Activated T-cell treated with anti-CD3 and anti-CD28 coated beads, Interleukin-2, amount 50 U/mL, for 72 hours (primary cell): ENCODE measurements at places on chromosomes 5 and 9. TPM values are rescaled to one million over a fixed set of nuclear protein-coding genes. Genes with fewer than 3 reads are reported as not detected.

Gene ABO
- total RNA-seq: not detected

Gene TNFSF15
- 0.19 TPM for total RNA-seq

Gene GDNF
- total RNA-seq: not detected

Gene SYNPO
- total RNA-seq: 0.30 TPM

Gene DDX4
- 1.1 TPM for total RNA-seq

Gene SOWAHA
- total RNA-seq: not detected

Gene PLCXD3
- total RNA-seq: not detected

Gene PCDHGB4
- total RNA-seq: not detected

Gene ENTR1
- total RNA-seq: 70.6 TPM

Gene CCDC171
- 4.9 TPM for total RNA-seq

GRCh38 chr9:107213561-107214028, 69.5 kb upstream of the RAD23B start:
- H3K27me3 ChIP-seq: peaks cover 32% of the 10 kb centered on the region
- no peaks in the 10 kb centered on the region for H3K36me3 ChIP-seq
- H3K4me3 ChIP-seq: peak overlapping the region; percentile 47
- H3K4me1 ChIP-seq: peaks cover 14% of the 10 kb centered on the region
- no peak overlapping the region for H3K27ac ChIP-seq
- DNase-seq: peak; percentile 51

- H3K4me3 ChIP-seq: no peak overlapping the region
- no peaks in the 10 kb centered on the region for H3K36me3 ChIP-seq
- no peak for DNase-seq
These were observed 72.4 kb downstream of the UGCG start for GRCh38 chr9:111969061-111969460.

DNA sequence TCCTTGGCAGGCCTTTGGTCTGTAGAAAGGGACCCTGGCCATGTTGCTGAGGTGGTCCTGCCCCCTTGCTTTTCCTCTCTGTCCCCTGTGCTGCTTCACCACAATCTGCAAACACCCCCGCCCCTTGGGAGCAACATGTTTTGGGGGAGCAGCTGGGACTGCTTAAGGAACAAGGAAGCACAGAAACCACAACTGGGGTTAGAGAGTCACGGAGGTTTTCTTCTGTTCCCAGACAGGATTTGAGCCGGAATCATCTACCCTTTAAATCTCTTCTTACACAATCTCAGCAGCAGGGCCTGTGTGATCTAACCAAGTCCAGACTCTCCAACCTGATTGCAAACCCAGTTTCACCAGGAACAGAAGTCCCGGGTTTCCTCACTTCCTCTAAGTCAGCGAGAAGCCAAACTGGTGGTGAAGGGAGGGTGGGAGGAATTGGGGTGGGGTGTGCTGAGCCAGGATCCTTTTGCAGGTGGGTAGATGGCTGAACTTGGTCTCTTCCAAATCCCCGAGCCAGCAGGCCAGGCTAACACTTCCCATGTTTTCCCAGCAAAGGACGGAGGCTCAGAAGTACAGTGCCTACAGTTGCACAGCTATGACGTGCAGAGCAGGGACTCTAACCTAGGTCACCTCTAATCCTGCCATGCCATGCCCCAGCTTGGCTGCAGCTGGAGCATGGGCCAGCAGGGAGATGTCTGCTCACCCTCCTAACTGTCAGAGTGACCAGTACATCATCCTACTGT, 25.0 kb downstream of the SH3PXD2B start:
- H3K27ac ChIP-seq: no peak overlapping the region
- no peaks in the 10 kb centered on the region for H3K36me3 ChIP-seq
- peaks cover 29% of the 10 kb centered on the region for H3K27me3 ChIP-seq
- H3K4me3 ChIP-seq: no peak overlapping the region

GRCh38 chr5:86862093-86862492, 244.4 kb downstream of the COX7C start:
- H3K27me3 ChIP-seq: peaks cover 21% of the 10 kb centered on the region
- H3K4me1 ChIP-seq: no peaks in the 10 kb centered on the region
- H3K36me3 ChIP-seq: no peaks in the 10 kb centered on the region

- H3K27me3 ChIP-seq: no peaks in the 10 kb centered on the region
- H3K4me3 ChIP-seq: no peak overlapping the region
- no peak overlapping the region for H3K27ac ChIP-seq
- H3K36me3 ChIP-seq: no peaks in the 10 kb centered on the region
These were observed 31.1 kb downstream of the SLC24A2 start for GRCh38 chr9:19757745-19758144.

DNA sequence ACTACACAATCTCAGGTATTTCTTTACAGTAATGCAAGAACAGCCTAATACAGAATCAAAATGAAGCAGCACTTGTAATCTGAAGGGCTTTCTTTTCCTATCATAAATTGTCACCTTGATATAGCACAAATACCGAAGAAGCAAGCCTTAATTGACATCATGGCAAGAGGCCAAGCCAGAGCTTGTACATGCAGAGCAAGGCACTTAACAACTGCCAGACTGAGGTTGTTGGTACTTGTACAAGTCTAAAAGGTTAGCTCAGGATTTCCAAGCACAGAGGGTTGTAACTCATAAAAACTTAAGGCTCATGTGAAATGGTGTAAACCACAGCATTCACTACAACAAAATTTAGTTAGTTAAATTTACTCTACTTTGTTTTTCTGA, 158.8 kb upstream of the SPEF2 start:
- peaks cover 17% of the 10 kb centered on the region for H3K27me3 ChIP-seq
- peaks cover 2% of the 10 kb centered on the region for H3K36me3 ChIP-seq
- no peaks in the 10 kb centered on the region for H3K4me1 ChIP-seq
- DNase-seq: no peak

GRCh38 chr5:79201206-79201605, 34.7 kb upstream of the JMY start:
- H3K27me3 ChIP-seq: no peaks in the 10 kb centered on the region
- H3K36me3 ChIP-seq: no peaks in the 10 kb centered on the region
- no peaks in the 10 kb centered on the region for H3K4me1 ChIP-seq
- no peak for DNase-seq

DNA sequence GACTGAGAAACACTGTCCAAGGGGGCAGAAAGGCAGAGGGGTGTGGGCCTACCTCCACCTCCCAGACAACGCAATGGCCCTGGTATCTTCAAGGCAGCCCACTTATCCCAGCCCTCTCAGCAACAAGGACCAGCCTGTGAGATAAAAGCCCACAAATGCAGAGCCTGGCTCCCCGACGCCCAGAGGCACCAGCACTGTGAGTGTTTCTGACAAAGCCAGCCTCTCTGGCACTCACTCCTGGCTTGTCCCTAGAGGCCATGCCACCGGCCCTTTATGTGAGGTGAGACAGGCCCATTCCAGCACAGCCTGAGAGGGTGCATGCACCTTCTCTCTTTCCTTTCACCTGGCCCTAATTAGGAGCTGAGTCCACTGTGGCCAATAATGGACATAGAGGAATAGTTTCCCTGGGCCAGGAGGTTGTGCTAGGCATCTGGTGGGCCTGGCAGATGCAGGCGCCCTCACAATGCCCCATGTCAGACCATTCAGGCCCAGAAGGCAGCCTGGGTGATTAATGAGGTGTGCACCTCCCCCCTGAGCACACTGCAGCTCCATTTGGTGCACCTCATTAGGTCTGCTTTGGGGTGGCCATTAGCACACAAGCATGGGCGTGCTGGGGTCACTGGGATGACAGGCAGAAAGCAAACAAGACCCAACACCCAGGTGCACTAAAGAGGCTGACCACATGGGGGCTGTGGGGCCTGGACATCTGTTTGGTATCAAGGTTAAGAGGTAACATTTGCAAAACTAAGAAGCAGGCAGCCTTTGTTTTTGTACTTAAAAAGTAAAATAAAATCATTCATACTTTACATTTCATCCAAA, 176.0 kb downstream of the MED10 start:
- H3K36me3 ChIP-seq: no peaks in the 10 kb centered on the region
- no peaks in the 10 kb centered on the region for H3K4me1 ChIP-seq
- DNase-seq: no peak

DNA sequence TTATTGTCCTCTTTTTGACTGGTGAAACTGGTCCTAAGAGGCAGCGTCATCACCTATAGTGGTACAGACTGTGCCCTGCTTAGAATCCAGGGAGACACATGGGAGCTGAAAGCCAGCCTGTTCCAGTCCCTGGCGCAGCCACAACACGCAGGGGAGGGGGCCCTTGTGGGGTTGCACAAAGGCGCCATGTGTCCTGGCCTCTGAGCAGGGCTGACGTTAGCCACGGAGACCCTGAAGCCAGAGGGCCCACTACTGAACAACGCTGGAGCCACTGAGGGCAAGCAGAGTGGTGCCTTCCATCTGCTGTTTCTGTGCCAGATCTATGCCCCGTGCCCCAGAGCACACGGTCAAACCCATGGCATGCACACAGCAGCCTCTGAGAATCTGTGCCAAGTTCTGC, 147.3 kb downstream of the ACTL7B start:
- no peak overlapping the region for H3K4me3 ChIP-seq
- H3K27me3 ChIP-seq: no peaks in the 10 kb centered on the region
- H3K27ac ChIP-seq: no peak overlapping the region
- no peaks in the 10 kb centered on the region for H3K4me1 ChIP-seq
- DNase-seq: no peak
- no peaks in the 10 kb centered on the region for H3K36me3 ChIP-seq

DNA sequence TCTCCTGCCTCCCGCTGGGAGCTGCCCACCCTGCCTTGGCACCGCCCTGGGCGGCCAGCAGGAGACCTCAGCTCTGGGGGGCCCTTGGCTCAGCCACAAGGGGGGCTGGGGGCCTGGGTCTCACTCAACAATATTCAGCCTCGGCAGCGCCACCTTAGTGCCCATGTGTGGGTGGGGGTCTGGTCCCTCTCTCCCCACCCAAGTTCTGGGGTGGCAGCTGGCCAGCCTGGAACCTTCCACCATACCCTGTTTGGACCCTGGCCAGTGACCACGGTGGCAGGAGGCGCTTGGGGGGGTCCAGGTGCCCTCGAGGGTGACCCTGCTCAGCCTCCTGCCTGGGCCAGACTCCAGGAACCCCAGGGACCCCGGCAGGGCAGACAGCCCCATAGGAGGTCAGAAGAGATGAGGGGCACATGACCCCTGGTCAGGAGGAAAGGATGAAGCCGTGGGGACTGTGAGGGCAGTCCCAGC, 22.2 kb downstream of the NKD2 start:
- peaks cover 7% of the 10 kb centered on the region for H3K27me3 ChIP-seq
- no peak overlapping the region for H3K4me3 ChIP-seq
- DNase-seq: no peak
- peaks cover 2% of the 10 kb centered on the region for H3K36me3 ChIP-seq
- no peaks in the 10 kb centered on the region for H3K4me1 ChIP-seq

GRCh38 chr5:56833325-56833724, 18.0 kb downstream of the MAP3K1 start:
- no peaks in the 10 kb centered on the region for H3K36me3 ChIP-seq
- no peaks in the 10 kb centered on the region for H3K27me3 ChIP-seq
- peak overlapping the region; percentile 97 for H3K27ac ChIP-seq

GRCh38 chr9:85666086-85666485, 75.7 kb downstream of the AGTPBP1 start:
- no peaks in the 10 kb centered on the region for H3K27me3 ChIP-seq
- H3K4me3 ChIP-seq: no peak overlapping the region
- no peak for DNase-seq

DNA sequence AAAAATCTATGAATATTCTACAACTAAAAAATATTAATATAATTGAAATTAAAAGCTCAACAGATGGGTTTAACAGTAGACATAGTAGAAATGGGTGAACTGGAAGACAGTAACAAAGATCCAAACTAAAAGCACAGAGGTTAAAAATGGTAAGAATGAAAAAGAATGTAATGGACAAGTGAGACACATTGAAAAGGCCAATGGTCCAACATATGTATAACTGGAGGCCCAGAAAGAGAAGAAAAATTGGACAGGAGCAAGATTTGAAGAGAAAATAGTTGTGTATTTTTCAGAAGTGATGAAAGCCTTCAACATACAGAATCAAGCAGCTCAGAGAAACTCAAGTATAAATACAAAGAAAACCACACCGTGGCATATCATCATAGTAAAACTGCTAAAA, 58.6 kb downstream of the PCDHGC5 start:
- peak overlapping the region; percentile 14 for H3K27ac ChIP-seq
- no peak overlapping the region for H3K4me3 ChIP-seq
- H3K27me3 ChIP-seq: no peaks in the 10 kb centered on the region
- peaks cover 11% of the 10 kb centered on the region for H3K36me3 ChIP-seq
- no peak for DNase-seq
- peaks cover 30% of the 10 kb centered on the region for H3K4me1 ChIP-seq

- H3K36me3 ChIP-seq: no peaks in the 10 kb centered on the region
- no peaks in the 10 kb centered on the region for H3K27me3 ChIP-seq
- no peak for DNase-seq
- no peaks in the 10 kb centered on the region for H3K4me1 ChIP-seq
These were observed 726.4 kb upstream of the GRAMD2B start for GRCh38 chr5:125696762-125697161.

DNA sequence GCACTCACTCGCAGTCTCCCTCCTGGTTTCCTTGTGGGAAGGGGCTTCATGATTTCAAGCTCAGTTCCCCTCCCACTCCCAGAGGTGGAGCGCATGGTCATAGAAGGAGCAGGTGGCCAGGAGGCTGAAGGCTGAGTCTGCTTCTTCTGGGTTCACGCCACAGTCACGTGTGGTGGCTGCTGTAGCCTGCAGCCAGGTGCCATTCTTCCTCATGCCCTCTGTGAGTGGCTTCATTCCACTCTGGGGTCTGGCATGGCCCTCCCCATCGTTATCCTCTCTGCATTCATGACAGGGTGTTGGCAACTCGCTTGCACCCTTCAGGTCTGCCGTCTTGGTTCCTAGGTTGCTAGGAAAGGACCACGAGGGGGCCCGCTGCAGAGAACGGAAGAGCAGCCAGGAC, 3.5 kb downstream of the MRPL41 start:
- peak overlapping the region; percentile 4 for H3K27ac ChIP-seq
- no peak overlapping the region for H3K4me3 ChIP-seq
- peaks cover 9% of the 10 kb centered on the region for H3K36me3 ChIP-seq
- DNase-seq: no peak
- peaks cover 15% of the 10 kb centered on the region for H3K4me1 ChIP-seq
- no peaks in the 10 kb centered on the region for H3K27me3 ChIP-seq

GRCh38 chr9:88198341-88198807, 60.1 kb upstream of the SPATA31C2 start:
- H3K4me3 ChIP-seq: no peak overlapping the region
- H3K27me3 ChIP-seq: peaks cover 11% of the 10 kb centered on the region
- no peak for DNase-seq

DNA sequence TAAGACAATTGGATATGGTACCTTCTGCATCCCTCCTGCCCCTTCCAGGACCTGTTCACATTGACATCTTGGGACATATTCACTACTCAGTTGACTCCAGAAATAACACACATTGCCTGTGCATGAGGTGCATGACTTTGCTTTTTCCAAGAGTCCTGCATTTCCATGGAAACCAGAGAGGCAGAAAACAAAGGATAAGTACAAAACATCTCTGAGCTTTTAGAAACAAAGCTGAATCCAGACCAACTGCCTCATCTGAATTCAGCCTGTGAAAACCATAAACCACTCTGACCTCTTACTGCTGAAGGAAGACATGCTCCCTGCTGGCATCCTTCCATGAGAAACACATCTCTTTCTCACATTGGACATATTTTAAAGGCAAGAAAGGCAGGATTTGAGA, 695.1 kb downstream of the TAF11L14 start:
- no peaks in the 10 kb centered on the region for H3K36me3 ChIP-seq
- H3K4me3 ChIP-seq: no peak overlapping the region
- H3K27me3 ChIP-seq: no peaks in the 10 kb centered on the region
- no peak for DNase-seq
- H3K4me1 ChIP-seq: no peaks in the 10 kb centered on the region
